Dermis microvascular lymphatic vessel endothelial cell (primary cell): ENCODE measurements at places on chromosomes 1 and 21. TPM values are rescaled to one million over a fixed set of nuclear protein-coding genes. Genes with fewer than 3 reads are reported as not detected.

The MOB3C gene
- 8.6 and 9.9 TPM in 2 replicates for total RNA-seq

The C1orf87 gene
- total RNA-seq, result not detected in 2 replicates

The FCRL5 gene
- total RNA-seq, result not detected in 2 replicates

The LDLRAD2 gene
- 0.13 TPM in 1 of 2 replicates, not detected in the other for total RNA-seq

The CD53 gene
- not detected in 2 replicates for total RNA-seq

The TDRD10 gene
- 3.5 and 7.2 TPM in 2 replicates for total RNA-seq

The USP24 gene
- 46.5 and 56.3 TPM in 2 replicates for total RNA-seq

The CLDN17 gene
- total RNA-seq, result not detected in 2 replicates

The SPATA17 gene
- total RNA-seq, result under 0.01 and 0.13 TPM in 2 replicates

The IL20 gene
- total RNA-seq, result not detected in 2 replicates

The CCDC30 gene
- 0.25 and 0.26 TPM in 2 replicates for total RNA-seq

The COL11A1 gene
- total RNA-seq, result under 0.01 TPM in 1 of 2 replicates, not detected in the other

The MAN1C1 gene
- total RNA-seq, result 0.26 and 0.89 TPM in 2 replicates

The KLF17 gene
- total RNA-seq, result not detected in 2 replicates

The CYP4X1 gene
- 1.5 and 3.4 TPM in 2 replicates for total RNA-seq

The WLS gene
- total RNA-seq, result 31.6 and 32.5 TPM in 2 replicates

The PRKCZ gene
- total RNA-seq, result 23.8 and 24.0 TPM in 2 replicates

The TSPAN2 gene
- total RNA-seq, result 1.3 and 5.9 TPM in 2 replicates

The KPRP gene
- total RNA-seq, result not detected in 2 replicates

The AMY1A gene
- not detected in 2 replicates for total RNA-seq

The KCNJ15 gene
- 0.51 and 0.63 TPM in 2 replicates for total RNA-seq

The UTS2 gene
- not detected in 2 replicates for total RNA-seq

The LCE1B gene
- not detected in 2 replicates for total RNA-seq

The FAM72C gene
- total RNA-seq, result 0.38 and 0.39 TPM in 2 replicates

The NR5A2 gene
- total RNA-seq, result 2.5 and 4.9 TPM in 2 replicates

The PLPP3 gene
- 22.6 and 59.7 TPM in 2 replicates for total RNA-seq

The DNASE2B gene
- total RNA-seq, result not detected in 2 replicates

The LYPD8 gene
- total RNA-seq, result not detected in 2 replicates

The SETSIP gene
- 0.25 and 0.26 TPM in 2 replicates for total RNA-seq

The FAM78B gene
- total RNA-seq, result 0.26 and 0.38 TPM in 2 replicates

The RHEX gene
- not detected in 2 replicates for total RNA-seq

The KCNH1 gene
- not detected in 2 replicates for total RNA-seq

The GUCA2A gene
- not detected in 2 replicates for total RNA-seq

The TRIM46 gene
- 1.8 and 1.9 TPM in 2 replicates for total RNA-seq

The ADARB1 gene
- 15.9 and 23.9 TPM in 2 replicates for total RNA-seq

The AMY2B gene
- total RNA-seq, result 0.90 and 1.9 TPM in 2 replicates

The C1orf122 gene
- 12.1 and 21.2 TPM in 2 replicates for total RNA-seq

The LCE6A gene
- not detected in 2 replicates for total RNA-seq

The LORICRIN gene
- total RNA-seq, result not detected in 2 replicates

The TSPEAR gene
- total RNA-seq, result 0.13 TPM in 2 replicates

The MAP10 gene
- total RNA-seq, result 0.64 and 0.76 TPM in 2 replicates

The POU2F1 gene
- 4.2 and 4.8 TPM in 2 replicates for total RNA-seq

The ZNF593OS gene
- not detected in 2 replicates for total RNA-seq

The SPRR2B gene
- not detected in 2 replicates for total RNA-seq

The TRAF5 gene
- 10.0 and 16.7 TPM in 2 replicates for total RNA-seq

The S100A16 gene
- 429 and 594 TPM in 2 replicates for total RNA-seq
